DND-41 (cell line): ENCODE measurements at places on chromosomes 7 and 10.

- no peaks in the 10 kb centered on the region for H3K27me3 ChIP-seq
- H3K4me3 ChIP-seq = peak overlapping the region; percentile 45; the same call in 1 of the 2 replicates
- H3K27ac ChIP-seq = peak overlapping the region; percentile 86
- H3K36me3 ChIP-seq = no peaks in the 10 kb centered on the region; the same call in 1 of the 2 replicates
- H3K4me1 ChIP-seq = peaks cover 30% of the 10 kb centered on the region
Measured at GRCh38 chr10:35194906-35195305, 68.3 kb downstream of the CREM start.

DNA sequence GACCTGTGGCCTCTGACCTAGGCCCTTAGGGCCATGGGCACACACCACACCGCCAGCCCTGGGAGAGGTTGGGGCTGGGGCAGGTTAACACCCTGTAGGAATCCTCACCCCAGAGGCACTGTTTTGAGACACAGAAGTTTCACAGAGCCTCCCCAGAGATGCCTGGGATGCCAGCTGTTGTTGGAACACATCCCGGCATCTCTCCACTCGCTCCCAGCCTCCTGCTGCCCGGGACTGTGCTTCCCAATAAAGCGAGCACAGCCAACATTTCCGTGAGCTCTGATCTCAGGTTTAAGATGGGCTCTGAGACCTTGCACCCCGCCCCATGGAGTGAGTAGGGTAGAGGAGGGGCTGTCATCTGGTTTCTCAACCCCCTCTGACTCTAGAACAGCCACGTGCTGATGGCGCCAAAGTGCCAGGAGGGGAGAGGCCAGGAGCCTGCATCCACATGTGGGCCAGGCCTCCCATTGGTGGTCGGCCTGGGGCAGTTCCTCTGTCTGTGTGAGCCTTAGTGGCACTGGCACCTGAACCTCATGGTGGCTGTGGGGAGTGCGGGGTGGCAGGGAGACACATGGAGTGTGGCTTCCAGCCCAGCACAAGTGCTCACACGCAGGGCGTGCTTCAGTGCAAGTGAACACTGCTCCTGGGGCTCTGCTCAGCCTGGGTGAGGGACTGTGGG lies 54.7 kb downstream of the RASGEF1A start:
- no peak for DNase-seq
- no peaks in the 10 kb centered on the region for H3K27me3 ChIP-seq
- H3K27ac ChIP-seq = no peak overlapping the region

DNA sequence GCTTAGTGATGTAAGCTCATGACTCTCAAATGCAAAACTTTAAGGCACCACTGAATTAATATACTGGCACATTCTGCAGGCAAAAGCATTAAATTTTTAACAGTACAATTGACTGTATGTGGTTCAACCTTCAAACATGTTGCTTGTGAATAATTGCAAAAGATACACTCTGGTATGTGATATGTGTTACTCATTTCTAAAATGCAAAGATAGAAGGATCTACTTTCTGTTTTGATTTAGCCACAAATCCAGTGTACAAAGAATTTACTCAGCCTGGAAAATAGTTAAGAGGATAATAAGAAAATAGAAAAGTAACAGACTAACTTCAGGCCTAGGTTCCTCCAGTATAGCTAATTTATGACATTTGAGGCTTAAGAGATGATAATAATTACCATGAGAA lies 66.6 kb upstream of the NOBOX start:
- H3K36me3 ChIP-seq = no peaks in the 10 kb centered on the region
- no peak overlapping the region for H3K4me3 ChIP-seq
- no peak overlapping the region for H3K27ac ChIP-seq
- no peak for DNase-seq

- no peak for DNase-seq
- H3K36me3 ChIP-seq = no peaks in the 10 kb centered on the region
- no peaks in the 10 kb centered on the region for H3K27me3 ChIP-seq
Measured at GRCh38 chr10:49435225-49435624, 39.3 kb upstream of the DRGX start.

DNA sequence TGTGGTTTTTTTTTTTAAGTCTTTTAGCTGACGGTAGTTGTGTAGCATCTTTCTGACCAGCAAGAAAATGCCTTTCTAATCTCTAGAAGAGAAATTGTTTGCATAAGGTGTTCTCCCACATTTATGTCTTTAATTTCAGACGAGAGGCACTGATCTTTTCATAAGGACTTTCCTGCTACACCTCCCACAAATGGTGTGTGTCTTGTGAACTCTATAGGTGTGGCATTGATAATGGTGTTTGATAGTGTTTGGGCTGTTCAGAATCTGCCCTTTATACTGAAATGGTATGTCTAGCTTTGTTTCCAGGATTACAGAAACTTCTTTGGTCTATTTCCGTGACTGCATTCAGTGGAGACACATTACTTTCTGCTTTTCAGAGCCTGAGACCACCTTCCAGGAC lies 21.6 kb upstream of the ATXN7L1 start:
- no peak overlapping the region for H3K27ac ChIP-seq
- H3K27me3 ChIP-seq = peaks cover 10% of the 10 kb centered on the region
- DNase-seq = no peak
- no peaks in the 10 kb centered on the region for H3K4me1 ChIP-seq
- H3K4me3 ChIP-seq = no peak overlapping the region

DNA sequence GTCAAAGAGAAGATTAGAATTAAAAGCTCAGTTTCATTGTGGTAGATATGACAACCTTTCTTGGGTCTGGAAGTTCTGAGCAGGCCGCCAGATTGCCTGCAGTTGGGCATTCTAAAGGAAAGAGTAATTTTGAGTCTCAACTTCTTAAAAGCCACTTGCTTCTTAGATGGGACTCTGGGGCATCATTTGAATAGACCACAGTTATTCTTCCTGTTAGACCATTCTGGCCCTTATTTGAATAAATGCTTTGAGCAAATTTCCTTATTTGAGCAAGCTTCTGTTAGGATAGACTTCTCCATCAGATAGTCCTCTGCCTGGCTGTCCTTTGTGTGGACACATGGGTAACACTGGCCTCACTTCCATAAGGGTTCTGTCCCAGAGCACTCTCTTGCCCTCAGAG lies 40.2 kb downstream of the SND1 start:
- H3K27ac ChIP-seq = no peak overlapping the region
- no peaks in the 10 kb centered on the region for H3K27me3 ChIP-seq
- no peak for DNase-seq

- H3K27me3 ChIP-seq = no peaks in the 10 kb centered on the region
- no peak for DNase-seq
- H3K4me1 ChIP-seq = peaks cover 14% of the 10 kb centered on the region
- no peak overlapping the region for H3K4me3 ChIP-seq
- H3K27ac ChIP-seq = no peak overlapping the region
- no peaks in the 10 kb centered on the region for H3K36me3 ChIP-seq
Measured at GRCh38 chr7:117530390-117530789, 50.6 kb downstream of the CFTR start.

DNA sequence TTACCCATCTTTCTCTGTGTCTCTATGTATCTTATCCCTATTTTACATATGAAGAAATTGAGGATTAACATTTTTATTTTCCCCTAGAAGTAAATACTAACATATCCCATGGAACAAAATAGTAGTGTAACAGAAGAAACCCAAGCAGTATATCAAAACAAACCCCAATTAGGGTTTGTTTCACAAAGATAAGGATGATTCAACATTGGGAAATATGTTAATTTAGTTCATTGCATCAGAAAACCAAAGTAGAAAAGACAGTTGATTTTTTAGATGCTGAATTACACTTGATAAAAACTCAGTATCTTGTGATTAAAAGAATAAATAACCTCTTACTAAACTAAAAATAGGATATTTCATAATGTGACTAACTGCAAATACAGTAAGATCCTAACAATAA lies 87.8 kb downstream of the GLCCI1 start:
- H3K27me3 ChIP-seq = no peaks in the 10 kb centered on the region
- peaks cover 60% of the 10 kb centered on the region for H3K36me3 ChIP-seq
- H3K4me1 ChIP-seq = no peaks in the 10 kb centered on the region
- no peak for DNase-seq

DNA sequence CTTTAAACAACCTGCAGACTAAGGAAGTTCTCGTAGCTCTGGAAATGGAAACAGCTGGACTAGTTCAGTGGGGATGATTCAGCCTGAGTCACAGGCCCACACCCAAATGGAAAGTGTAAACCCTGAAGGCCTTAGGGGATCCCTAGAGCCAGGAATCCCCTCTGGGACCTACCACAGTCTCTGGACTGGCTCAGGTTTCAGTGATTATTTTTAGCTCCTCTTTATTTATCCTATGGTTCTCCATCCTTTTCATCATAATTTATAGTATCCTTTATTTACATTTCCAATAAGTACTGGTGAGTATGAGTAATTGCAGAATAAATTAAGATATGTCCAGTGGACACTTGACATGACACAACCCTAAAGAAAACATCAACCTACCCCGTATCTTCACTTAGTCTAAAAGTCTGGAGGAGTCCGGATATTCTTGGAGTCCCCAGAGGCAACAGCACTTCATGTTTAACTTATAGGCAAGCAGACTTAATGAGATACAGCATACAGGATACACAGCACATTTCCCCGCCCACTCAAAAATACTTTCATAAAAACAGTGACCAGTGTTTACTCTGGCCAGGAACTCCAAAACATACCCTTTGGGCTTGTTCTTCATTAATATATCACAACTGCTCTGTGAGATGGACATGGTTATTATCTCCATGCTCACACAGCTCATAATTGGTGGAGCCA lies 28.4 kb upstream of the SEMA3E start:
- H3K4me3 ChIP-seq = no peak overlapping the region
- H3K36me3 ChIP-seq = no peaks in the 10 kb centered on the region
- no peak overlapping the region for H3K27ac ChIP-seq

DNA sequence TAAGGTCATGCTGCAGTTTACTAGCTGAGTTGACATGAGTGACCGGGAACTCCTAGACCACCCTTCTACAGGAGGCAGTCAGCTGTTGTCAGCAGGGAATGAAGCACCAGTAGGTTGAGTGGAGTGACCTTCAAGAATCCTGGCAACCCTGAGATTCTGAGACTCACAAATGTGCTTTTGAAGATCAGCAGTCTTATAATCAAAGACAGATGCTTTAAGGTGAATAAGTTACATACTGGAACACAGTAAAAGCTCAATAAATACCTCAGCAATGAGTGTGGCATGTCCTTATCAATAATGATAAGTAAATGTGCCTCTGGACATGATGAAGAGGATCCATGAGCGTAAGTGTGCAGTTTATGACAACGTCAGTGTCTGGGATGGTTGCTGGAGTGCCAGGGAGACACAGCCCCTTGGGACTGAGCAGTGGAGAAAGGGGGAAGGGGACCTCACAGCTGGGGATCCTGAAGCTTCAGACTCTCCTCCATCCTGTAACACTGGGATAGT lies 11.9 kb upstream of the OR6V1 start:
- no peak overlapping the region for H3K27ac ChIP-seq
- H3K27me3 ChIP-seq = no peaks in the 10 kb centered on the region
- H3K4me1 ChIP-seq = no peaks in the 10 kb centered on the region
- H3K4me3 ChIP-seq = no peak overlapping the region
- H3K36me3 ChIP-seq = no peaks in the 10 kb centered on the region

DNA sequence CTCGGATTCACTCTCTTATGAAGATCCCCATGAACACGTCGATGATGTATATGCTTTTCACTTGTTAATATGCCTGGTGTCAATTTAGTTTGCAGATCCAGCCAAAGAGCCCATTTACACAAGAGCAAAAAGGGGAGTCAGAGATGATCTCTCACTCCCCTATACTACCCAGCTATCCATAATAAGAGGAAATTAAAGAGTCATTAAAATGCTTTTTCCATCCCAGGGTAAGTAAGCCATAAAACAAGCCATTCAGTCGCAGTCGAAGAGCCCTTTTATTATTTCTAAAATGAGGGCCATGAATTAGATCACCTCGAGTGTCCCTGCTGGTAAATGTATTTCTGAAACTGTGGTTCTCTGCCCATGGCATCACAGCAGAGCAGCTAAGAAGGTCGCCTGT lies 41.2 kb downstream of the CHCHD3 start:
- no peak for DNase-seq
- no peak overlapping the region for H3K27ac ChIP-seq
- no peaks in the 10 kb centered on the region; the same call in 1 of the 2 replicates for H3K36me3 ChIP-seq
- no peak overlapping the region for H3K4me3 ChIP-seq

GRCh38 chr10:118340486-118340885 lies 1.6 kb downstream of the FAM204A start:
- H3K27me3 ChIP-seq = no peaks in the 10 kb centered on the region
- H3K4me1 ChIP-seq = peaks cover 36% of the 10 kb centered on the region
- H3K36me3 ChIP-seq = peaks cover 20% of the 10 kb centered on the region
- H3K27ac ChIP-seq = no peak overlapping the region
- no peak for DNase-seq
- peak overlapping the region; percentile 84; the same call in 1 of the 2 replicates for H3K4me3 ChIP-seq

DNA sequence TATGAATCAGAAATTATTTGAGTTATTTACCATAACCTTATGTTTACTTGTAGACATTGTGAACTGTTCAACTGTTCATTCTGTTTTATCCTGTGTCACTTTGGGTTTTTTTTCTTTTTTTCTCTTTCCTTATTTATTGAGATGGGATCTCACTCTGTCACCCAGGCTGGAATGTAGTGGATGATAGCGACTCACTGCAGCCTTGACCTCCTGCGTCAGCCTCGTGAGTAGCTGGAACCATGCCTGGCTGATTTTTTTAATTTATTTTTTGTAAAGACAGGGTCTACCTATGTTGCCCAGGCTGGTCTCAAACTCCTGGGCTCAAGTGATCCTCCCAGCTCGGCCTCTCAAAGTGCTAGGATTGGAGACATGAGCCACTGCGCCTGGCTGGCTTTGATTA lies 97.1 kb downstream of the CSTF2T start:
- no peaks in the 10 kb centered on the region for H3K36me3 ChIP-seq
- no peak overlapping the region for H3K4me3 ChIP-seq
- DNase-seq = no peak
- H3K27me3 ChIP-seq = no peaks in the 10 kb centered on the region
- no peak overlapping the region for H3K27ac ChIP-seq

DNA sequence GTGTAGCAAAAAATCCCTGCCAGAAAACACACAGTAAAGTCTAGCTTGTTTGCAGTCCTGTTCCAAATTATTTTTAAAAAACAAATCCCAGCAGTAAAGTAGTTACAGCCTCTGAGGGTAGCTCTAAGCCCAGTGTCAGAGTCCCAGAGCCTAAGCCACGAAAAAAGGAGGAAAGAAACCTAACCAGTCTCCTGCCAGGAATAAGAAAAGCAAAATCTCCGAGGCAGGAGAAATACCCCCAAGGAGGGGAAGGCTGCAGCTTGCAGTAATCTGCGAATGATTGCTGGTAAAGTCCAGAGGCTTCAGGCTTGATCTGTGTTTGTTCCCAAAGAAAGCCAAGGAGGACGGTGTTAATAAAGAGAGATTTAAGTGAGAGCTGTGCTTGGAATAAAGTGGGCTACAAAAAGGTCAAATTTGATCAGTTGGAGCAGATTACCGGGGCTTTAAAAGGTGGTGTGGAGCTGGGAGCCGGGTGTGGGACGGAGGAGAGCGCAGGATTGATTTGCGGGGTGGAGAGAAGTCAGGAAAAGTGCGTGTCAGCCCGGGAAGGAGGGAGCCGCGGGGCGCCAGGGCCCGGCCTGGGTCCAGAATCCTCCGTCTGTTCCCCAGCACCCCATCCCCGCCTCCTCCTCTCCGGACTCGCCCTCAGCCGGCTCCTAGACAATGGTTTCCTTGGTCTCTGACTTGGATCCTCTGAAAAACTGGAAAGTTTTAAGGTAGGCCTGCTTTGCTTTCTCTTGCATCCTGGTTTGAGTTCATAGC lies 219.4 kb upstream of the CELF2 start:
- no peak overlapping the region for H3K27ac ChIP-seq
- peaks cover 2% of the 10 kb centered on the region; the same call in 1 of the 2 replicates for H3K4me1 ChIP-seq
- DNase-seq = no peak
- no peaks in the 10 kb centered on the region for H3K36me3 ChIP-seq
- H3K4me3 ChIP-seq = no peak overlapping the region
